ENCODE measurements at places on chromosomes 12 and 14.

GRCh38 chr12:132593938-132594358, 16.4 kb downstream of the LRCOL1 start:
- no peak for DNase-seq

DNA sequence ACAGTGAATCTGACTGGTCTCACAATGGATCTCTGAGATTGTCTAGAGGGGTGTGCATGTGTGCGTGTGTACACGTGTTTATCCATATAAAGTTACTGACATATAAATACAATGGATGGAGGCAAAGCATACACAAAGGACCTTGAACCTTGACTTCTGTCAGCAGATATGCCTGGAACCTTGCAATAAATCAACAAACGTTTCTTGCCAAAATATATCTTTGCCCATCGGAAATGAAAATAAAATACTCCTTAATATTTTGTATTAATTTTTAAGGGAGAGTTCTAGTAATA, 52.1 kb upstream of the KCNJ8 start:
- DNase-seq: no peak

DNA sequence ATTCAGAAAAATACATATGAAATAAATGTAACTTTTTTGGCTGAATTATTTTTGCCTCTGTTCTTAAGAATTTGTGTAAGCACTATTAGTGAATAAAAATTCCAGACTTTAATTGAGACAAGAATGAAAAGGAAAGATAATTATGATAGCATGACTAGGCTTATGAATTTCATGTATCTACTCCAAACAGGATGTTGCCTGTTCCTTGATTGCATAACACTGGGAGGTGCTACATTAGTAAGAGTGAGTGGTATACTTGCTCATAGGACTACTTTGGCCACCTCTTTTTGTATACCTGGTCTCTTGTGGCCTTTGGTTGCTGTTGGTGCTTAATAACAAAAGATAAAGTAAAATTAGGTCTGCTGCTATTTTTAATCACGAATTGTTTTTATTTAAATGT, 112.8 kb downstream of the NAV3 start:
- DNase-seq: no peak

DNA sequence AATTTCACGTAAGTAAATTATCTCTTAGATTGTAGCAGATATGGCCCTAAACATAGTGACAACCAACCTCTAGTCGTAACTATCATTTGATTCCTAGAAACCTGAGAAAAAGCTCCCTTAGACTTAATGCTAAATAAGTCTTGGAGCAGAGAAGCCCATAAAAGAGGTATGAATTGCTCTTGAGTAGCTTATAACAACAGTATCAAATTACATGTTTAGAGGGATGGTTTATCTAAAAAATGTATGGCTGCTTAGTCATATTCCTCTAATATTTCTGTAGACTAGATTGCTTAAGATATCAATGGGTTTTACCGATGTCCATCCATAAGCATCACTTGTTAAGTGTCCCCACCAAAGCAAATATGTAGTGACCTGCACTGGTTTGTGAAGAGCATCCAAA, 259.7 kb downstream of the NELL2 start:
- DNase-seq: no peak

GRCh38 chr14:96442355-96442754, 50.4 kb downstream of the AK7 start:
- no peak for DNase-seq

DNA sequence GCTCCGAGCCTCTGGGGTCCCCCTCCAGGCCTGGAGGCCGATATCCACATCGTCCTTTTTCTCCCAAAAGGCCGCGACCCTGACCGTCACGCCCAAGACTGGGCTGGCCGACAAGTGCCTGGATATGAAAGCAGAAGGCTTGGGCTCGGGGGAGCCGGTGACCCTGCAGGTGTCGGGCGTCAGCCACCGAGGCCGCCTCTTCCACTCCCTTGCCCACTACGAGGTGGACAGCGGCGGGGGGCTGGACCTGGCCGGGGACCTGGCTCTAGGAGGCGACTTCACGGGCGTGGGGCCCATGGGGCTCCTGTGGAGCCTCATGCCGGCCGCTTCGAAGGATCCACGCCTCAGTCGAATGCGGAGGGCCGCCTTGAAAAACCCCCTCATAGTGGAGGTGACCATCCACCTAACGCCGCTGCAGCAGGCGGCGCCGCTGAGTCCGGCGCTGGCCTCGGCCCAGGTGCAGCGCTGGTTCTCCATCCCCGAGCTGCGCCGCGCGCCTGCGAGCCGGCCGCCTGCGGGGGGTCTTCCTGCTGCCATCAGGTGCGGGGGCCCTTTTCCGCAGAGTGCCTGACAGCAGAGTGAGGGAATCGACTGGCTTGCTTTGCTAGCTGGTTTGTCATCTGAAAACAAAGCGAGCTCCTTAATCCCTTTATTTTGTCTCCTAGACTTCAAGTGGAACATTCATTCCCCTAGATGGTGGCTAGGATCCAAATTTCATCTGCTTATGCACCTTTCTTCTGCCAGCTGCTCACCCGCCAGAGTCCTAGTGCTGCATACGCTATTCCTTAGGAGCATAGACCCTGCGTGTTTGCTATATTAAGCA, 10.6 kb upstream of the DNAL1 start:
- no peak for DNase-seq

- no peak for DNase-seq
Observed at GRCh38 chr14:65336191-65336591, 76.3 kb upstream of the FUT8 start.

DNA sequence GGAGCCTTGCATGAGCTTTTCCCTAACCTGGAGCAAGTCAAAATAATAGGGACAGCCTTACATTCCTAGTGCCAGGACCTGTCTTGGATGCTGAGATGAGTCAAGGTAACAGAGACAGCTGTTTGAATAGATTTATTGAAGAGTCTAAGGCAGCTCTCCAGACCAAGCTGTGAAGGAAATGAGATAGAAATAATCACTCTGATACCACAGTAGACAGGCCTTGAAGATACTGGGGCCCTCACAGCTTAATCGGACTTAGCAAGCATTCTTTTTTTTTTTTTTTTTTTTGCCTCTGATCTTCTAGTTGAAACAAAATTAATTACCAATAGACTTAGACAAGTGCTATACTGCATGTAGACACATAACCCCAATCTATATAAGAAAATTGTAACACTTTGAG, 3.1 kb upstream of the RNASE9 start:
- DNase-seq: no peak

DNA sequence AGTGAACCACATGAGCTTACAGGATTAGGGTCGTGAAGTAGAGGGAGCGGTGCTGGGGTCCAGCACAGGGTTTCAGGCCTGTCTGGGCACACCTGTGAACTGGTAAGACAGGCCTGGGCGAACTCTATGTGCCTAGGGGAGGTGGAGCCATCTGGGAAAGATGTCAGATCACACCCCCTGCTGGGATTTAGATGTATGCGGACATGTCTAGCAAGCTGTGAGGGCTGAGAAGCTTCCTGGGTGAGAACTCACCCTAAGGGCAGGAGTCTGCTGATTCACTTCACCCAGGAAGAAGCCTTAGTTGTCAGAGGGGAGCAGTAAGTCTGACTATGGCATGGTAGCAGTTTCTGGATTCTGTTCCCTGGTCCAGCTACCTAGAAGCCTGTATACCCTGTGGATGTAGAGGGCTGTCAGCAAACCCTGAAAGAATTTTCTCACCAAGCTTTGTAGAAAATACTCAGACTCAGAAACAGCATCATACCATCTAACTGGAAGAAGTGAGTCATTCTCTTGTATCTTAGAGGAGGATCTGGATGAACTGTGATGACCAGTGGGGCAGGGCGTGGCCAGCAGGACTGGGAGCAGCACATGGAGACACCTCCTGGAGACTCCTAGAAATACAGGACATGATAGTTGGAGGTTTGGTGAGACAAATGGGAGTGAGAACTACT, 11.2 kb upstream of the PYGL start:
- no peak for DNase-seq

DNA sequence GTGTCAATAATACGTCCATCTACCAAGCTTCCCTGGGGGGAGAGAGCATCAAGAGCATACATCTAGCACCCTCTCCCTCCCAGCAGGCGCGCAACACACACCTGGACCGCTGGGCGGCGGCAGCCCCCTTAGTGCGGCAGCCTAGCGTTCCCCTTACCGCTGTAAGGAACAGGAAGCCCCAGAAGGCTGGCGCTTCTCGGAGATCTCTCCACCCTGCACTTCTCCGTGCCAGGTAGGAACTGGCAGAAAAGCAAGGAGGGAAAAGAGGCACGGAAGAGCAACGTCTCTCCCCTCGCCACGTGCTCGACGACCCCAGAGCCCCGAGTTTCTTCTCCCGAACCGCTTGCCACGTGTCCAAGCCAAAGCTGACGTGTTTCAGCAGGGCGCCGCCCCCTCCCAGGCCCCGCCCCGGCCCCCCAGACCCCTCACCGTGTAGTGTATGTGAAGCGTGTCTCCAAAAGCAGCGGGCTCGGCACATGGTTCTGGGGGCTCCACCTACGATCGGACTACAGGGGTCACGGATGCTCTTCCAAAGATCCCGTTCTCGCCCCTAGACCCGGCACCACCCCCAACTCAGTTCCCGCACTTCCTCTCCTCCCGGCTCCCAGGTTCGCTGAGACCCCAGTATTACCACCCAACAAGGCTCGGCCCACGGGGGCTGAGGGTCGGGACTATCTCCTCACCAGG, 532 bp downstream of the FKBP11 start:
- peak; percentile 68 for DNase-seq

GRCh38 chr12:49051373-49051764, 9.2 kb downstream of the KMT2D start:
- DNase-seq: no peak

DNA sequence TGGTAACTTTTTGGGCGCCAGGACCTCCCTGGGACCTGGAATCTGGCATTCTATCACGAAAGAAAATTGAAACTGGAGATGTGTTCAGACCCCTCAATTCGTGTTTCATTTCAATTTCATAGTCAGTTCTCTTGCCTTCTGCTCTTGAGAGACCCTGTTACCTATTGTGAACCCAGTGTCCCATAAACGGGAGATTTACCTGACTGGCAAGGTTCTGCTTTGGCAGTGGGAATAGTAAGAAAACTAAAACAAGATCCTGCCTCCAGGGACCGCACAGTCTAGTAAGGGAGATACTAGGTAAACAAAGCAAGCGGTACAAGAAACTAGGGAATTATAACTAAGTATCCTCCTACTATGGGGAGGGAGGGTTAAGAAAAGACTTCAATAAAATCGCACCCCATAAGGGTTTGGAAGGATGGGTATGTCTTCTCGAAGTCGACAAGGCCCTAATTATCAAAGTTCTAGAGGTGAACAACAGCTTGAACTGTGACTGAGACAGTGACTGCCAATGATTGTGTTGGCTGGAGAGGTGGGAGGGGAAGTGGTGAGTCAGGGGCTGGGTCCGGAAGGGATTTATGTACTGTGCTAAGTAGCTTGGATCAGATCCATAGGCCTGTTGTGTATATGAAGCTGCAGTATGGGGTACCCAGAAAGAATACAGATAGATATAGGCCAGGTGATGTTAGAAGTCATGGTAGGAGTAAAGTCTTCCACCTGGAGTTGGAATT, 754 bp downstream of the ACSS3 start:
- DNase-seq: no peak

GRCh38 chr14:104132981-104133380, 5.4 kb upstream of the KIF26A start:
- DNase-seq: no peak

All from activated T-helper 1 cell treated with Interleukin-2 at 50 U/mL for 16 hours (primary cell).